ENCODE measurements at places on chromosomes 3 and 15.

GRCh38 chr15:56410721-56411120, 45.5 kb downstream of the TEX9 start:
- DNase-seq = no peak

GRCh38 chr3:128873244-128874022, 6.0 kb upstream of the ACAD9 start:
- DNase-seq = no peak

DNA sequence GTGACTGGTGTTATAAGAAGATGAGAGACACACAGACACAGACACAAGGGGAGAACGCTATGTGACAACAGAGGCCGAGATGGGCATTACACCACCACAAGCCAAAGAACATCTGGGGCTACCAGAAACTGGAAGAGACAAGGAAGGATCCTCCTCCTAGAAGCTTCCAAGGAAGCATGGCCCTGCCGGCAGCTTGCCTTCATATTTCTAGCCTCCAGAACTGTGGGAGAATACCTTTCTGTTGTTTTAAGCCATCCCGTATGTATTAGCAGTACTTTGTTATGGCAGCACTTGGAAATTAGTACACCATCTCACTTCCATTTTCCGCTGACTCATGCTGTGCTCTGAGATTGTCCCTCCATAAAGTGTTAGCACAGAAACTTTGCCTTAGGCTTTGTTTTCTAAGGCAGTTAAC, 38.7 kb upstream of the CA12 start:
- DNase-seq = no peak

DNA sequence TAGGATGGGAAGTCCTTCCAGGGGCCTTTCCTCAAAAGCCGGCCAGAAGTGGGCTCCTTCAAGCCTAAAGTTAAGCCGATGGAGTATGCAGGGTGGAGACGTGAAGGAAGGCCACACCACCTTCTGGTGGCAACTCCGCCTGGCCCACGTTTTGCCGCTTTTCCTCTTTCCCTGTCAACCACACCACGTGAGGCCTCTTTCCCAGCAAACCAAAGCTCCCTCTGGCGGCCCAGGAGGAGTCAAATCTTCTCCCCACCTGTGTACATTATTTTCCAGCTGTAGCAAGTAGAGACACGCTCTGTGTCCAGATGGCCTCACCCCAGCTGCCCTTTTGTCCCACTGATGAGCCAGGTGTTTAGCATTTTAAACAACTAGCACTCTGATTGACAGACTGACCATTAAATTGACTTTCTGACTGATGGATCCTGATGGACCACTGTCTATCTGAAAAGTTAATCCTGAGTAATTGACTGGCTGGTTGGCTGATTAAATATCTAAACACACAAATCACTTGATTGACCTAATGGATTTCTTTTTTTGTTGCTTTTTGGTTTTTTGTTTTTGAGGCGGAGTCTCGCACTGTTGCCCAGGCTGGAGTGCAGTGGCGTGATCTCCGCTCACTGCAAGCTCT, 59.6 kb upstream of the ZBTB38 start:
- no peak for DNase-seq

Measured in T follicular helper cell (primary cell).